Stimulated activated memory B cell treated with anti-CD40 and anti-IgM and Interleukin-4, amounts not matched to agents 10 μg/mL and 1 μg/mL and 100 μg/mL, for 72 hours (primary cell): ENCODE measurements at places on chromosomes 1 and 21.

DNA sequence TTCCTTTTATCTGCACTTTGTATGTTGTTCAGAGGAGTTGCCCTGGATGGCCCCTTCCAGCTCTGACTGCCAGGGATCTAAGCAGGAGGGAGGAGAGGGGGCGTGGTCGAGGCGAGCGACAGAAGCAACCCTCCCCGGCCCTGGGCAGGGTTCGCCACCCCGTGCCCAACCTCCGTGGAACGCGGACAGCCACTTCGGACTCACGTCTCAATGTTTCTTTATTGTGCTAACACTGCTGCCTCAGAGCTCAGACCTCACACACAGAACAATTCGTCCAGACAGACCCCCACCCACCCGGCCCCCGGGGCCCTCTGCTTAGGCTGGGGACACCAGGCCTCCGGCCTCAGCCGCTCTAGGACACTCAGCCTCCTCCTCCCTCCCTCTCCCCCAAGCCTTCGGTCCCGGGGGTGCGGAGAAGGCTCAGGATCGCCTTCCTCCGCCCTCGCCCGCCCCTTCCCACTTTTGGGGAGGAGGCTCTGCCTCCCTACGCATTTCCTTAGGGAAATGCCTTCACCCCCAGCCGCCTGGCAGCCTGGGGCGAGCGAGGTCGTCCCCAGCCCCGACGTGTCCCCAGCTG is 8.3 kb downstream of the VSIG8 start:
- peak; percentile 10 for ATAC-seq

- no peak for ATAC-seq
Observed at GRCh38 chr1:202240956-202241355, 47.4 kb downstream of the LGR6 start.

DNA sequence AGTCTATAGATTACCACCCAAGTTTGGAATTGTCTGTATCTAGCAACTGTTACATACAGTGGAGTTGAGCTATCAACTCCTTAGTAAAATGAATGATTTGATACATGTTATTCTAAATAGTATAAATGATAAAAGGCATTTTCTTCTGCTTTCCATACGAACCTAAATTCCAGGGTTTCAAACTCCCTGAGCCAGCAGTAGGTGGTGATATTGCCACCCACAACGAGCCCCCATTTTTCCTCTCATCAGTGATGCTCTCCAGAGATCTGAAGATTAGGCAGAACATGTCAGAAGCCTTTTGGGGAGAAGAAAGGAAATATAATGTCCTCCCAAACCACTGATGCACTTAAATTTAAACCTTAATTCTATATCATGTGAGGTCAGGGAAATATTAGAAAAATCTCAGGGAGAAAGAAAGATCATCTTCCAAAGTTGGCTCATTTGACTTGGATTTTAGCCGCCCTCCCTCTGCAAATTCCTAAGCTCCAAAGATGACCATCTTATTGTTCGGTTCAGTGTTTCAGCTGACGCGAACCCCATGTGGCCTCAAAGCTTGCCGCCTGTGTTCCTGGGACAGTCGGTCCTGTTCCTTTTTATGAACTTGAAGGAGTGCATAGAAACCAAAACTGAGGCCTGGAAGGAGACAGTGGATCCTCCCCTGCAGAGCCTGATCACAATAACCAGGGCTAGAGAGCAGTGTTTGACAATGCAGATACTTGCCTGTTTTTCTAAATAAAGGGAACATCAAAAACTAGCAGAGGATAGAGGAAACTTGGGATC is 2.3 kb downstream of the EVA1C start:
- ATAC-seq: no peak

GRCh38 chr1:161705537-161705936 is 1.5 kb upstream of the FCRLA start:
- ATAC-seq: peak; percentile 93

DNA sequence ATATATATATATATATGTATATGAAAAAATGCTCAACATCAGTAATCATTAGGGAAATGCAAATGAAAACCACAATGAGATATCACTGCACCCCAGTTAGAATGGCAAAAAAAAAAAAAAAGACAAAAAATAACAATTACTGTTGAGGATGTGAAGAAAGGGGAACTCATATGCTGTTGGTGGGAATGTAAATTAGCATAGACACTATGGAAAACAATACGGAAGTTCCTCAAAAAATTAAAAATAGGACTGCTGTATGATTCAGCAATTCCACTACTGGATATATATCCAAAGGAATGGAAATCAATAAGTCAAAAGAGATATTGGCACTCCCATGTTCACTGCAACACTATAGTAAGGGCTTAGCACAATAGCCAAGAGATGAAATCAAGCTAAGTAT is 41.5 kb upstream of the CTBS start:
- no peak for ATAC-seq

GRCh38 chr1:110200666-110201065 is 9.4 kb upstream of the KCNC4 start:
- no peak for ATAC-seq

DNA sequence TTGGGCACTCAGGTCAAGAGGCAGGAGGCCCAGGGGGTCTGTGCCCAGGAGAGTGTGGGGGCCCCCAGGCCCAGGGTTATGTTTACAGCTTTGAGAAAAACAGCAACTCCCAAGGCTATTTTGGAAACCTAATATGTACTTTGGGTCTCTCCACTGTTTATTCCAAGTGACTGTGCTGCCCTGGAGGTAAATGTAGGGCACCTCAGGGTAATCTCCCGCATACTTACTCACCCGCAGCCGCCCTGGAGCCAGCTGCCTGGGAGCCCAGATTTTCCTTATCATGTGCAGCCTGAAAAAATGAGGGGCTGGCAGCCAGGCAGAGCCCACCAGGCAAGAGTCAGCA is 20.0 kb downstream of the IFFO2 start:
- ATAC-seq: no peak

DNA sequence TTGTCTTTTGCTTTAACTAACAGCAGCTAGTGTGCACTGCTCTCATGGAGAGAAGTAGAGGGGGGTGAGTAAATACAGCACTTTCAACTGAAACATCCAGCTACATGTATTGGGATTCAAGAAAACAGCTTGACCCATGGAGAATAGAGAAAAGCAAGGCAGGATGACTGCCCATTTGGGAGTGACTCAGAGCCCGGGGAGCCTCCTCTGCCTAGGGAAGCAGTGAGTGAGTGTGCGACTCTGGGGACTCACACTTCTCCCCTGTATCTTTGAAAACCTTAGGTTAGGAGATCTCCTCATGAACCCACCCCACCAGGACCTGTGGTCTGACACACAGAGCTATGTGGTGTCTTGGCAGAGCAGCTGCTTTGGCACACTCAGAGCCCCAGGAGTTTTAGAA is 82.0 kb upstream of the PTGFR start:
- no peak for ATAC-seq

DNA sequence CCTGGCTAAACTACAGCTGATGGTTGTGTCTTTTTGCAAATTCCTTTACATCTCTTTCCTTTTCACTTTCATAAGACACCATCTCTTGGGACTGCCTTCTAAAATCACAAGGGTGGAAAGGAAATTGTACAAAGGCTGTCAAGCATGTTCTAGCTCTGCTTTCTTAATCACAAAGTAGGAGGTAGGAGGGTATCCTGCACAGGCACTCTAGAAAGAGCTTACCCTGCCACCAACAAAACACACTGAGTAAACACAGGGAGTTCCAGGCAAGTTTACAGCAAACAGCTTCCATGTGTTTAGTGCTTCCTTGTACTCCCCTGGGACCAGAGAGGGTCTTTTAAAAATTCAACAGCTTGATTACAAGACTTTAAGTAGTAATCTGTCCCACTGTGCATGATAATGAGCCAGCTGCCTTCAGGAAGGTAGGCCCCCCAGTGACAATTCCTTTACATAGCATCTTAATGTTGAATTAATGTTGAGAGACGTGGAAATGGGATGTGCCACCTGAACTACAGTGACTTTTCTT is 2.4 kb downstream of the PLPP3 start:
- peak; percentile 37 for ATAC-seq

DNA sequence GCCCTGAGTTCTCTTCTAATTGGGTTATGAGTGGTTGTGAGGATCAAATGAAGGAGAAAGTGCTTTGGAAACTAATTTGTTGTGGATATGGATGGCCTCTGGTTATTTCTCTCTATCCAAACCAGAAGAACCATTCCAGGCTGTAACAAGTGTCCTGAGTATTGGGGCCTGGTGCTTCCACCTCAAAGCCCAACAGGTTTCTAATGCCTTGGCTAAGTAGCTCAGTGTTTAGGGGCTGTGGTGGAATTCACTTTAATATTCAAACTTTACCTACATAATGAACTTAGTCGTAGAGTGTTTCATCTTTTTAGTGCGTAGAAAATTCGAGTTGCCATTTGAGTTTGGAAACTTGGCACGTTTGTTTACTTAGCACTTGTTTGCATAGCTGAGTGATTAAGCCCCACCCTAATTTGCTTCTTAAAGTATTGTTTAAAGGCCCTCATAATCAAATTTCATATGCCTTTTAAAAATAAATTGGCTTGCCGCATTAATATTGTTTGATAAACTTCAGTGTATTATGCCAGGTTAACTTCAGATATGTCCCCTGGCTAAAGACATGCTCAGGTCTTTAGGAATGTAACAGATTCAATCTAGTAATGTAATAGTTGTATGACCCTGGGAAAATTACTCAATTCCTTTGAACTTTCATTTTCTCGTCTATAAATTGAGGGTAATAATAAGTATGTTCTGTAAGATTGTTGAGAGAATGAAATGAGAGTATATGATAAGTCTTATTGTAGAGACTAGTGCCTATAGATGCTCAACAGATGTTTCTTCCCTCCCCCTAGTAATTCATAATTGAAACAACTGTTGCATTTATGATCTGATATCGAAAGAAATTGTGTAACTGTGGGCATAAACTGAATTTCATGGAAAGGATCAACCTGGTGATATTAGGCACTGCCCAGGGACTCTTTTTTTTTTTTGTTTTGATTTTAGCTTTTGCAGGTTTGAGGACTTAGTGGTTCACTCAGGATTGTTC is 1.6 kb downstream of the AGO4 start:
- no peak for ATAC-seq
